ENCODE measurements at places on chromosomes 4 and X.

DNA sequence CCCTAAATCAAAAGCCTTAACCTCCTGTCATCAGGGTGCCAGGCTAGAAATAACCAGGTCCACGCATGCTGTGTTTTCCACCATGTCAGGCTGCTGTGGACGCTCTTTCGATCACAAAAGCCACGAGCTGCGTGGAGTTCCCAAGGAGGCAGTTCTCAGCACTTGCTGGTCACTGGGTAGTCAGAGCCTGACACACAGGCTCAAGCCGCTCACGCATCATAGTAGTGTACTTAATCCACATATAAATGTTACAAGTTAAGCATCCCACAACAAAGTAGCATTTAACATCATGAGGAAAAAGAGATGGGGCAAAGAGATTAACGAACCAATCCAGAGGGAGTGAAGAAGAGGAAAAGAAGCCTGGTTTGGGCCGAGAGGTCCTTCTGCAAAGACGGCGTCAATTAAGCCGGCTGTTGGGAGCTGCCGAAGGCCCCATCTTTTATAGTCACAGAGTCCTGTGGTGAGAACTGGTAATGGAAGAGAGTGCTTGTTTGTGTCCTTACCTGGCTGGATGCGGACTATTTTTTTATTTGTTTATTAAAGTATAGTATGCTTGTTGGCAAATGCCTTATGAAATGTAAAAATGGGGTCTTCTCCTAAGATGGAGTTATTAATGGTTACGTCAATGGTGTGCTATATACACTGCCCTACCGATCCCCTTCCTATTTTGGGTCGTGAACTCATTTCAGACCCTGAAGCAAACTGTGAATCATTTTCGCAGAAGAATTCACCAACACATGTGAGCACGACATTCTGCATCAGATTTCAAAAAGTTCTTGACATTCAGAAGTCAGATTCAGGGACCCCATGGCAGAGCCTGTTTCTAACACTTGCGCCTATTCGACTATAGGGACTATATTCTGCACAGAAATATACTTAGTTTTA lies 675 bp downstream of the PRIMPOL start:
- no peak for DNase-seq

- DNase-seq = no peak
Measured at GRCh38 chr4:28518561-28519165, 1658.0 kb downstream of the STIM2 start.

DNA sequence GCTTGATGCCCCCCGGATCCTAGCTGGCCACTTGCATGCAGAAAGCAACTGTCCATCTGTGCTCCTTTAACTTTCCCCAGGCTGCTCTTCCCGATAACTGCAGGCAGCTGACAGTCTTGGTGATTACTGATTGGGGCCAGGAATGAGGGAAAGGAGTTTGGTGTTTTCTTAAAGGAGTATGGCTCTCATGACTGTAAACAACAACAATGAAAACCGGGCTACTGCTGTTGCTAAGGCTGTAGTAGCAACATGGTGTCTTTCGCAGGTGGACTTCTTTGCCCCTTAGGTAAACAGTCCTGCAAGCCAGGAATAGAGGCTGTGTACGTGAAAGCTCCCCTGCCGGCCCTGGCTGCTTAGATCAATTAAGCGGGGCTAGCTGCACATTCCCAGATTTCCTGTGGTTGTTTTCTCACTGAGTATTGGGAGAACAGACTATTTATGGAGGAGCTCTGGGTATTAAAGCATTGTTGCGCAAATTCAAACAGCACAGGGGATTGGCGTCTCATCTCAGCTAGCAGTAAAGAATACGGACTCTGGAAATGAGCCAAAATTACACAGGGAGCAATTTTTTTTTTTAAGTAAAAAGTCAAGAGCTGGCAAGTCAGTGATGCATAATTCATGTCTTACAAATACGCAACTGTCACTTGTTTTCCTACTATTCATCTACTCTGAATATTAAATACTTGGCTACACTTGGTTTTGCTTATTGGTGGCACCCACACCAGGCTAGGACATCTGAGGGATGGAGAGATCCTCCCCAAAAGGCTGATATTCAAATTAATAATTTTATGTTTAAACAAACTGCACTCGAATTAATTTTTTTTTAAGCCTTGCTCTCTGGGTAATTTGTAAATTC lies 61.6 kb upstream of the NAP1L5 start:
- DNase-seq = no peak

GRCh38 chrX:39445336-39445735 lies 644.1 kb downstream of the MID1IP1 start:
- DNase-seq = no peak

- DNase-seq = no peak
Measured at GRCh38 chrX:75989806-75990590, 182.9 kb upstream of the PBDC1 start.

GRCh38 chr4:96154676-96155075 lies 314.8 kb downstream of the PDHA2 start:
- no peak for DNase-seq

GRCh38 chr4:89353514-89353913 lies 45.9 kb upstream of the GPRIN3 start:
- DNase-seq = no peak

- DNase-seq = no peak
Measured at GRCh38 chr4:123867910-123868587, 471.5 kb downstream of the SPRY1 start.

- DNase-seq = no peak
Measured at GRCh38 chrX:44529310-44529709, 13.3 kb downstream of the FUNDC1 start.

- DNase-seq = no peak
Measured at GRCh38 chr4:31114816-31115215, 394.6 kb downstream of the PCDH7 start.

DNA sequence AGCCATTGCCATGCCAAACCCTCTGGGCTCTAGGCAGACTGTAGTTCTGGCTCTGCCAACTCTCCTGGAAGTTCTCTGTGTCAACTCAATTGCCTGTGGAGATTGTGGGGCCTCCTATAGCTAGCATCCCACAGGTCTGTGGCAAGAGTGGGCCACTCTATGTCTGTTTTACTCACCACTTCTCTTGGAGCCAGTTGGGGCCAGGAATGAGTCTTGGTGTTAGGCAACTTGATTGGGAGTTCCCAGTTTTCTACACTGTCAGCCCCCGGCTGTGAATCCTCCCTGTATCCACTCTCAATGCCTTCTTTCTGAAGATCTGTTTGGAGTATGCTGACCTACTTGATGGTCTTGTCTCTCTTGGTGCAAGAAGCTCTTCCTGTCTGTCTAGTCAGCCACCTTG lies 48.2 kb upstream of the EPGN start:
- DNase-seq = no peak

DNA sequence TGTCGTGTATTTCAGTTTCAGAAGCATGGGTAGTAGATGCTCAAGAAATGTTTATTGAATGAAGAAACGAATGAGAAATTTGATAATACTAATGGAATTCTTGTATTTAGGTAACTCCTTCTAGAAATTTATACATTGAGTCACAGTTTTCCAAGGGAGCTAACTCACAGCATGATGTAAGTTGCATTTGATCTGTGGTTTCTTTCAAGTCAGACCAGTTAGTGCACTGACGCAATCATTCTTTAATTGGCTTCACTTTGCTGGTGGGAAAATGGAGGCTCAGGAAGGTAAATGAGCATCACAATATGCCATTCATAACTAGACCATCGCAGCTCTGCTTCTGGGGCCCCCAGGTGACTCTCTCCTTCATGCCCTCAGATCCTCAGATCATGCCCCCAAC lies 17.3 kb upstream of the CWH43 start:
- DNase-seq = no peak

- no peak for DNase-seq
Measured at GRCh38 chr4:19823781-19824180, 427.9 kb upstream of the SLIT2 start.

DNA sequence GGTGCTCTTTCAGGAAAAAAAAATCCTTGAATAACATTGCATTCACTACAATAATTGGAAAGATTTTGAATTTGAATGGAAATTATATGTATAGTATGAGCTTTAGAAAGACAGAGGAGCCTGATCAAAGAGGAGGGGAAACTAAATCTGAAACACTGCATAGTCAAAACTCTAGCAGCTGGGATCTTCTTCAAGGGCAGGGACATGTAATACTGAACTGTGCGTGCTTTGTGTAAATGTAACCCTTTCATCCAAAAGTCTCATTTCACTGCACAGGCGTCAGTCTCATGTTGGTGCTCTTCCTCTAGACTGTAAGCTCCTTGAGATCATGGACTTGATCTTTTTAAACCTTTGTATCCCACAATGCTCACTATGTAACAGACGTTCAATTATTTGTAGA lies 212.0 kb upstream of the JADE1 start:
- no peak for DNase-seq

- no peak for DNase-seq
Measured at GRCh38 chrX:130057209-130057608, 53.1 kb downstream of the ELF4 start.

GRCh38 chr4:102216666-102217065 lies 128.6 kb downstream of the SLC39A8 start:
- DNase-seq = no peak

- no peak for DNase-seq
Measured at GRCh38 chr4:108950158-108950915, 187.5 kb upstream of the ETNPPL start.

- no peak for DNase-seq
Measured at GRCh38 chr4:1996866-1997611, 11.7 kb downstream of the NELFA start.

- DNase-seq = no peak
Measured at GRCh38 chr4:40201898-40202297, 5.1 kb downstream of the RHOH start.

DNA sequence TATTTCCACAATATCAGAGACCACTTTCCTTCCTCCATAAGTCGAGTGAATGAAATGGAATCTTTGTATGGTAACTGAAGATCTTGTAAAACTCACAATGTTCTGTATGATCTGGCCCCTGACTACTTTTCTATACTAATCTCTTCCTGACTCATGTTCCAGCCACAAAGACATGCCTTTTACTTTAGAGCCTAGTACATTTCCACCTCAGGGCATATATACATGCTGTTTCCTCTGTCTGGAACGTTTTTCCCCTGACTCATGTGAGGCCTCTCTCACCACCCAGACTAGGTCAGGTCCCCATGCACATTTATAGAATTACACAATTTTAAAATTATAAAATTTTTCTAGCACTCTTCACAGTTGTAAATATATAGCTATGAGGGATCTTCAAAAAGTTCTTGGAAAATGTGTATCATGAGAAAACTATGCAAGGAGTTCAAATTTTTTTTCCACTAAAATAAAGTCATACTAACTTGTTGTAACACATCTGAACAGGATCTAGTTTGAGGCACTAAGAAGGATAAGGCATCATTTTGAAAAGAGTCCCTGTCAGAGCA lies 208.8 kb downstream of the SH2D1A start:
- no peak for DNase-seq

DNA sequence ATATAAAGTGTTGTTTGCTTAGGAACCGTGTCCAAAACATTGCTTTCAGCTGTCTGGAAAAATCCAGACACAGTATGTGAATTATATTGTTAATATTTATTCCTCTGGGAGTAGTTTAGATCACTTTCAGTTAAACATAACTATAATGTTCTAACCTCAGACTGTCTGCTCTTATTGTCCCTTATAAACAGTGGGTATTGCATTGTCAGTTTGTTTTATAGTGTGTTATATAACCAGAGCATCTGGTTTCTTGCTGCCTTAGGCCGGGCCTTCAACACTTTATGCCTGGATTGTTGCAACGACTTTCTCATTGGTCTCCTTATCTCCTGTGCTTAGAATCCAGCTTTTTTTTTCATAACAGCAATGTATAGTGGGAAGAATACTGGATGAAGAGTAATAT lies 26.4 kb downstream of the ATG4A start:
- DNase-seq = no peak

GRCh38 chr4:177964693-177965168 lies 522.5 kb upstream of the AGA start:
- DNase-seq = no peak

GRCh38 chr4:116070283-116070682 lies 956.9 kb upstream of the NDST4 start:
- DNase-seq = no peak

DNA sequence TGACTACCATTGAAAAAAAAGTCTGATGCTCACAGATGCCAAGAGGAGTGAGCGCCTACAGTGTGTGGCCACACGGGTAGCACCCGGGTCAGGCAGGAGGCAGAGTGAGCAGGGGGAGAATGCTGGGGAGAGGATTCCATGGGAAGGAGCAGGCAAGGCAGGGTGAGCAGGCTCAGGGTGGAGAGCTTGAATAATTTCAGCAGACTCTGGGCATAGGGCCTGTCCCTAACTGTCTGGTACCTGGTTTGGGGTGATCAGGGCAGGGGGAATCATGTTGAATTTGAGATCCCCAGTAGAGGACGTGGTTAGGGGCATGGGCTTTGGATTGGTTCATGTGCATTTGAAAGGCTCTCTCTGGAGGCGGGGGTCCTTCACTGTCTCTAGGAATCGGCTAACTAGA lies 51.2 kb upstream of the TLR3 start:
- no peak for DNase-seq

DNA sequence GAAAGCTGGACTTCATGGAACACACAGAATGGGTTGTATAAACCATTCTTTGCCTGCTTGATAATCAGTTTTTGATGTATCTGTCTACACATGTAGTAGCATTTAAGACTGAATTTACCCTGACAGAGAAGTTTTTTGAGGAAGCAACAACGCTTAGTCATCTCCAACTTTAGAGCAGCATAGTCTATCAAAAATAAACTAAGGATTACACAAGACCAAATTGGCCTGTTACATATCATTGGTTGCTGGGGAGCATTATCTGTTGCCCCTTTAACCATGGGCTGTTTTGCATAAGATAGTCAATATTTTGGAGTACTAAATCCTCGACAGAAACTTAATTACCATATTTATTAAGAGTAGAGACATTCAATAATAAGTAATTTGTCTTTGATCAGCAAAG lies 347.4 kb downstream of the FAM47B start:
- no peak for DNase-seq

DNA sequence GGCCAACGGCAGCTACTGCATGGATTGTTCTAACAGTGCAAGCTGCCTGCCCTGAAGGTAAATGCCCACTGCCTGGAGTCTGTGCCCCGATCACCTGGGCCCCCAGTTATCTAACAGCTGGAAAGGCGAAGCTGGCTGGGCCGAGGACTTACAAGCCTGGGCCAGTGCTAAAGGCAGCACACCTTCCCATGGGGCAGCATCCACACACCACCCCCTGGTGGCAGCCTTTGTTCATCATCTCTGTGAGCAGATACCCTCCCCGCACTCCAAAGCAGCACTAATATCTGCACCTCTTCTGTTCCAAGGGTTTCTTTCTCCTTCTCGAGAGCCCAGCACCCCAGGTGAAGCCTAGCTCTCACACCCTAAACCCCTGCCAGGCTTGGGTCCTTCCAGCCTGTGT lies 7.6 kb downstream of the SLC2A9 start:
- DNase-seq = peak; percentile 60

DNA sequence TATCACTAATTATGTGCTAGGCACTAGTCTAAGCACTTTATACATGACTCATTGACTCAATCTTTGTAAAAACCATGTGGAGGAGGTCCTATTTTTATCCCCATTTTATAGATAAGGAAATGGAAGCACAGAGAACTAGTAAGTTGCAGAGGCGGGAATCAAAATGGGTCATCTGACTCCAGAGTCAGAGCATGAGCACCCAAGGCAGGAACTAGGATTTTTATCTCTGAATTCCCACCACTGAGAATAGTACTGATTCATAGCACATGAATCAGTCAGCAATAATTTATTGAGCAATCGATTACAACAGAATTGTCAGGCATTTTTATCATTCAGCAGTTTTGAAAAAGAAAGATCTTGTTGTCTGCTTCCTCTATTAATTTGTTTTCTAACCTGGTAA lies 19.3 kb downstream of the SCARB2 start:
- DNase-seq = peak; percentile 61
